Lung (tissue), 17 donors: ENCODE measurements at places on chromosomes 12 and 14. TPM values are rescaled to one million over a fixed set of nuclear protein-coding genes. Genes with fewer than 3 reads are reported as not detected.
A peak's percentile ranks its signal among the peaks of the same experiment; 100 is the strongest.

DNA sequence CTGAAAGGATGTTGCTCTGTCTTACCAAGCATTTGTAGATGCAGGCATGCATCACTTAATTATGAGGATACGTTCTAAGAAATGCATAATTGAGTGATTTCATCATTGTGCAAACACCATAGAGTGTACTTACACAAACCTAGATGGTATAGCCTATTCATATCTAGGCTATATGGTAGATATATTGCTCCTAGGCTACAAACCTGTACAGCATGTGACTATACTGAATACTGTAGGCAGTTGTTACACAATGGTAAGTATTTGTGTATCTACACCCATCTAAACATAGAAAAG lies 75.9 kb downstream of the IFT81 start:
- peaks cover 37% of the 10 kb centered on the region for H3K36me3 ChIP-seq
- no peaks in the 10 kb centered on the region for H3K27me3 ChIP-seq
- no peak for DNase-seq
- no peak overlapping the region for H3K27ac ChIP-seq
- H3K4me3 ChIP-seq, result no peak overlapping the region

DNA sequence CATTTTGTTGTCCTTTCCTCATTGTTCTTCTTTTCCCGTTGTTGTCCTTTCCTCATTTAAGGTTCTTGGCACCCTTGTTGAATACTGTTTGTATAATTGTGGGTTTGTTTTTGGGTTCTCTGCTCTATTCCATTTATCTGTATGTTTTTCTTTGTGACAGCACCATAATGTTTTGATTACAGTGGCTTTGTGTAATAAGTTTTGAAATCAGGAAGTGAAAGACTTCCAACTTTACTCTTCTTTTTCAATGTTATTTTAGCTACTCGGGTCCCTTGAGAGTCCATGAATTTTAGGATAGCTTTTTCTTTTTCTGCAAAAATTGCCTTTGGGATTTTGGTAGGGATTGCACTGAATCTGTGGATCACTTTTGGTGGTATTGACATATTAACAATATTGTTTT lies 28.1 kb downstream of the ETNK1 start:
- no peaks in the 10 kb centered on the region for H3K36me3 ChIP-seq
- H3K27me3 ChIP-seq, result no peaks in the 10 kb centered on the region
- H3K4me1 ChIP-seq, result no peaks in the 10 kb centered on the region
- H3K4me3 ChIP-seq, result no peak overlapping the region

DNA sequence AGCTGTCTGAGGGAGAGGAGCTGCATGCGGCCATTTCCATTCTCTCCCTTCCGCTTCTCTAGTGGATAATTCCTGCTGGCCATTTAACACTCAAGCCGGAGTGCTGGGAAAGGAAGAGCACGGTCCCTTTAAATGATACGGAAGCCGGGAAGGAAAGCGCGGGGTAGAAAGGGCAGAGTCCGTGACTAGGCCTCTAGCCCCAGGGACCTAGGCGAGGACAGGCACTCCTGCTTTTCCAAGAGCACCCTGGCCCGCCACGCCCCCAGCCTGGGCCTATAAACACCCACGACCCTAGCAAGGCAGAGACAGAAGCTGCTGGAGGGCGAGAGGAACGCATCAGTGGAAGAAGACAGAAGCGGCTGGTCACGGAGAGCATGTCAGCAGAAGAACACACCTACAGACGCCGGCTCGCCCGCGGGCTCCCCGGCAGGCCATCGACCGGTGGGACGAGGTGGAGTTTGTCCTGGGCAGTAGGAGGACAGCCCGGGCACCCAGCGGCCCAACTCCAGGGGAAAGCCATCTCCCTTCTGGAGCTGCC lies 1206.6 kb upstream of the TMEM132C start:
- no peaks in the 10 kb centered on the region for H3K27me3 ChIP-seq
- no peak overlapping the region for H3K4me3 ChIP-seq
- no peaks in the 10 kb centered on the region for H3K4me1 ChIP-seq
- no peak overlapping the region for H3K27ac ChIP-seq
- no peak for DNase-seq

DNA sequence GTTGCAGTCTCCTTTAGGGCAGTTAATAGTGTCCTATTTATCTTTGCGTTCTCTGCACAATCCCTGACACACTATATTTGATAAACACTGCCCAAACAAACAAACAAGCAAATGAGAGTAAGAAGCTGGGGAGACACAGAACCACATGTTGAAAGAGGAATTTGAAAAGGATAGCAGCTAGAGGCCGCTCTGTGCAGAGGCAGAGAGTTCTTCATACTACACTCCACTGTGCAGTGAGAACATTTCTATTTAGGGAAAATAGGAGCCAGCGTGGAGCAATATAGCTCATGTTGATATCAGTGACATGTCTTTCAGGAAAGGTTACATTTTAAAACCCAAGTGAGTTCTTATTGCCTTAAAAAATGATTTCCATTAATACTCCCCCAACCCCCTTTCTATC lies 140.3 kb upstream of the SEL1L start:
- H3K36me3 ChIP-seq, result no peaks in the 10 kb centered on the region
- H3K27me3 ChIP-seq, result no peaks in the 10 kb centered on the region
- no peaks in the 10 kb centered on the region for H3K4me1 ChIP-seq
- peak; percentile 55 for DNase-seq
- H3K4me3 ChIP-seq, result no peak overlapping the region

The PPM1A gene
- 21.4 TPM for polyA plus RNA-seq

The CPSF6 gene
- 16.9 TPM for polyA plus RNA-seq

The PCED1B gene
- 4.7 TPM for polyA plus RNA-seq
